ENCODE measurements at places on chromosomes 3 and 15.

GRCh38 chr3:36944012-36944640, 728 bp downstream of the TRANK1 start:
- peak; percentile 91 for DNase-seq

DNA sequence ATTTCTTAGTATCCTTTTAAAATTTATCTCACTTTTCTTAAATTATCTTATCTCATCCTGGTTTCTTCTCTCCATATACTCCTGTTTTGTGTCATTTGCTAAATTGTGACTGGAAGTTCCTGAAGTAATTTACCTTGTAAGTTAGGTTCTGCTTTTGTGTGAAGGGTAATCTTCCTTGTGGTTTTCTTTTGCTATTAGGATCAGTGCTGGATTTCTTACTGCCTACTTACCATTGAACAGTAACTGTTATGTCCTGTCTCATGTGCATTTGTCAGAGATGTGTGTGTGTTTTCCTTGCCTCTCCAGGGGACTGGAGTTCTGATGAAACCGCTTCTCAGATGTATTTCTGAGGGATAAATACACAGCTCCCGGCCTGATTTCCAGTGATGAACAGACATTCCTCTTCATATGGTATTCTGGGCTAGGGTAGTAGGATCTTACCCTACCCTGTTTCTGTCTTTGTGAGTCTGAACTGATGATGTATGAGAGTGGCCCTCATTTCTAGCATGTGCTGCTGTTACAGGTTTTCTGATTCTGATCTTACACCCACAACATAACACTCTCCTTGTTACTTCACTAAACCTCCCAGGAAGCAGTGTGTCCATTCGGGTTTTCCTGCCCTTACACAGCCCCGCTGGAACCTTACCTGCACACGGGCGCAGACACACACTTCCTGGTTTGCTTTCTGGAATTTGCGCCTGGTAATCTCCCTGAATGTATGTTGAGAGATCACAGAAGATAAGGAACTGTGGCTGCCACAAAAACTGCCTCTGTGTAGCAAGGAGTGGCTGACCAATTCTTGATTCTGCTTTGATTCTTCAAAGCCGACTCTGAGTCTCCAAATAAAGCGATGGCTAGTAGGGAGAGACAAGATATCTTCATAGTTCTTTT, 14.7 kb downstream of the PAK2 start:
- no peak for DNase-seq

DNA sequence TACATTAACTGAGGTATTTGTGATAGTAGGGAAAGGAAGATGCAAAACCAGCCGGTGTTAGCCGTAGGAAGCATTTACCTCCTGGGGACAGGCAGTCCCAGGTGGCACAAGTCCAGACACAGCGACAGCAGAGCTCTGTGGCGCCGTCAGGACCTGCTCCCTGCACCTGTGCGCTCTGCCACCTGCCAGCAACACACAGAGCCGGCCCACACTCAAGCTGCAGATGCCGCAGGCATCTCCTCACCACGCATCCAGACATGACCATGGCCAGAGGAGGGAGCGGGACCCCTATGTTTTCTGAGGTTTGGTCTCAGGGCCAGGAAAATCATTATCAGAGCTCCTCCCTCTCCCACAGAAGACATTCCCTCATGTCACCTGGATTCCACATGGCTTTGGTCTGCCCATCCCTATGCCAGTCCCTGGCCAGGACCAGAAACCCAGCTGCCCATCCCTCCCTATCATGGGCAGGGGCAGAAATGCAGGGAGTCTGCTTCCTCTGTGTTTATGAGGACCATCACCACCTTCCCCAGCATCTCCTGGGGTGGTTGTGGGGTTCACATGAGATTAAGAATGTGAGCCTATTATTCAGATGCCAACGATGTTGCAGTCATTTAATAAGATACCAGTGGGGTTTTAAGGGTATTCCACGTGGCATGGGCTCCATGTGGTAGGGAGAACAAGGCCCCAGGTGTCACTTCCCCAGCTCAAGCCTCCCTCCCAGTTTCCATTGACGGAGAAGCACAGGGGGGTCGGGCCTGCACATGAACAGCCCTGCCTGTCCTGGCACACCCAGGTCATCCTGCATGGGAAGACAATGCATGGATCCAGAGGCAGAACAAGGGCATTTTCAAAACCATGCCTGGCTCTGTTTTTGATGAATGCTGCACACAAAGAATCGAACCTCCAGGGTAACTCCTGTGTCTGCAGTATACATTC, 251.1 kb downstream of the OCA2 start:
- DNase-seq, result no peak

DNA sequence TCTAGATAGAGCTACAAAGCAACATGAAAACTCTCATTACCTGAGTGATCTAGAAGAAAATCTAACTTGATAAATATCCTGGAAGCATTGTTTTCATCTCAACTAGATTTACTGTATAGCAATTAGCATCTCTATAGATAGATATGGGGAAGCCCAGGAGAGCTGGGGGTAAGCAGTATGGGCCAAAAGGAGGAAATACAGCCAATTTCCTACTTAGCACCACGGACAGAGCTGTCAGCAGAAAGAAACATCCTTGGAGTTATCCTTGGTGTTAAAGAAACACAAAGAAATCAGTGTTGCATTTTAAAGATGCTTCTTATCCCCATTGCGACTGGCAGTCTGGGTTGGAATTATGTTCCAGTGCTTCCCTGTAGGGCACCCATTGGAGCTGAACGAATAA, 126.2 kb downstream of the TIGIT start:
- no peak for DNase-seq

DNA sequence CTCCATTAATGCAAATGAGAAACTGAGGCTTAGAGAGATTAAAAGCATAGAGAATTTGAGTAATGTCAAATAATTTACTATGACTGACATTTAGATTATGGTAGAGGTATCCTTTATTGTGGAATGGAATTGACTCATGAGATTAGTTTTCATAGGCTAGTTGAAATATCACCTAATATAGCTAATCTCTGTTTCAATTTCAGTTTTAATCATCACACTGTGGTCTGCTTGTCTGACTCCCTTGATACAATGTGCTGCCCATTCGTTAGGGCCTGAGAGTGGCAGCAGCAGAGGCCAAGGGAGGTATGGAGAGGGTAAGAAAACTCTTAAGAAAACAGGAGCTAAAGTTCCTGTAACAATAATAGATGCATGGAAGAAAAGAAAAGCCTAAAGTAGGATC, 13.2 kb upstream of the ZBTB20 start:
- DNase-seq, result no peak

DNA sequence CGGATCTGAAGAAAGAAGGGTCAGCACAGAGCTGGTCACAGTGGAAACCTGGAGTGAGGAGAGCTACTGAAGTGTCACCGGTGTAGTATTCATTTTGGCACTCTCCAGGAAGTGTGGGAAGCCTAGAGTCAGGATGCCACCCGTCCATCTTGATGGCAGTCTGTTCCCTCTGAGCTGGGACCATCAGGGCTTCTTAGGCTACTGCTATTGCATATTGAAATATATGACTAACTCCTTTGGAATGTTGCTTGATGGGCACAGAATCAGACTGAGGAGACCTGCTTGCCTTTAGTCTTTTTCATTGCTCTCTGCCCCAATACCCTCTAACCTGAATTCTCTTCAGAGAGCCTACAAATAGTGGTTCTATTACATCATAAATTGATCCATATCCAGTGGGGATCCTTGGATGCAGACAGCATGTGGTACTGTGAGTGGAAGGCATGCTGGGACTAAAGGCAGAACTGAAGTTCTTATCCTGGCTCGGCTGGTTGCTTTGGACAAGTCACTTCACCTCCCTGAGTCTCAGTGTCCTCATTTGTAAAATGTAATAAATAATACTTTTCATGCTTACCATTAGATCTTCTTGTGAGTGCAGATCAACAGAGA, 143.5 kb downstream of the PDE8A start:
- DNase-seq, result no peak

- DNase-seq, result no peak
Measured at GRCh38 chr3:148455098-148455497, 242.6 kb upstream of the AGTR1 start.

- no peak for DNase-seq
Measured at GRCh38 chr3:122598556-122598955, 21.1 kb downstream of the PARP15 start.

- DNase-seq, result peak; percentile 32
Measured at GRCh38 chr3:50322386-50323091, at the start of gene HYAL2. Gene HYAL2, minus strand, starts transcription at chr3:50322745. Its CDS starts 2,256 bp downstream, at chr3:50320489.

- DNase-seq, result no peak
Measured at GRCh38 chr3:47440131-47440530, 35.6 kb downstream of the SCAP start.
